ENCODE measurements at places on chromosomes 2 and 18. TPM values are rescaled to one million over a fixed set of nuclear protein-coding genes. Genes with fewer than 3 reads are reported as not detected.

The LOXHD1 gene
- total RNA-seq: 0.25 TPM

The G6PC2 gene
- not detected for total RNA-seq

The IL1F10 gene
- not detected for total RNA-seq

The IL18RAP gene
- total RNA-seq: 2.0 TPM

The RNF125 gene
- 6.0 TPM for total RNA-seq

The AMER3 gene
- not detected for total RNA-seq

The CIAO1 gene
- 63.0 TPM for total RNA-seq

The ERMN gene
- total RNA-seq: 1.6 TPM

Data from kidney (tissue), 22 donors.